ENCODE measurements at places on chromosomes 13 and 19.

DNA sequence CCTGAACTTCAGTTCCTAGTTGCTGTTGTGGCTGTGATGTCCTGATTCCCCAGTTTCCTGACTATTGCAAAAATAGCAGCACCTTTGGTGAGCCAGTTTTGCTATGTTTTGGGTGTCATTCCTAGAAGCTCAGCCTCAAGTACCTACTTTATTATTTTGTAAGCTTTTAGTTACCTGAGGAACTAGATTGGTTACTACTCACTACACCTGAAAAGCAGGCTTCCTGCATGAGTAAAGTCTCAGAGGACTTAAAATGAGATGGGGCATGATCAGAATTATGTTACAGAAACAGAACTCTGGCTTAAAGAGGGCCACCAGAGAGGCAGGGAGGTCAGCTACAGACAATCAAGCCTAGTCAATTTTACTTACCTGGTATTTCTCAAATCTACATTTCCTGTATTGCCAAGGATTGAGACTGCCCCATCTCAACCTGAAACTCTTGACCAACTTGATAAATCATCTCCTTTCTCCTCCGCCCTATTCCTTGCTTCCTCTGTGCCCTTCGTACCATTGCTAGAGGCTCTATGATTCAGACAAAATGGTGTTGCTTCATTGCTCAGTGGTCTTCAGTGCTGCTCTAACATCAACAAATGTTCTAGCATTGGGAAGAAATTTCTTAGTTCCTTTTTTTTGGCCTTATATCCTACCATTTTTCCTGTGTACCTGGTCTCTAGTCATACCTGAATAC lies 58.9 kb downstream of the RAP2A start:
- DNase-seq = no peak

- DNase-seq = no peak
Measured at GRCh38 chr19:27652796-27653195, 1560.2 kb downstream of the UQCRFS1 start.

GRCh38 chr13:35530147-35530546 lies 53.7 kb upstream of the MAB21L1 start:
- no peak for DNase-seq

GRCh38 chr19:4431808-4432674 lies 25.6 kb downstream of the UBXN6 start:
- no peak for DNase-seq

DNA sequence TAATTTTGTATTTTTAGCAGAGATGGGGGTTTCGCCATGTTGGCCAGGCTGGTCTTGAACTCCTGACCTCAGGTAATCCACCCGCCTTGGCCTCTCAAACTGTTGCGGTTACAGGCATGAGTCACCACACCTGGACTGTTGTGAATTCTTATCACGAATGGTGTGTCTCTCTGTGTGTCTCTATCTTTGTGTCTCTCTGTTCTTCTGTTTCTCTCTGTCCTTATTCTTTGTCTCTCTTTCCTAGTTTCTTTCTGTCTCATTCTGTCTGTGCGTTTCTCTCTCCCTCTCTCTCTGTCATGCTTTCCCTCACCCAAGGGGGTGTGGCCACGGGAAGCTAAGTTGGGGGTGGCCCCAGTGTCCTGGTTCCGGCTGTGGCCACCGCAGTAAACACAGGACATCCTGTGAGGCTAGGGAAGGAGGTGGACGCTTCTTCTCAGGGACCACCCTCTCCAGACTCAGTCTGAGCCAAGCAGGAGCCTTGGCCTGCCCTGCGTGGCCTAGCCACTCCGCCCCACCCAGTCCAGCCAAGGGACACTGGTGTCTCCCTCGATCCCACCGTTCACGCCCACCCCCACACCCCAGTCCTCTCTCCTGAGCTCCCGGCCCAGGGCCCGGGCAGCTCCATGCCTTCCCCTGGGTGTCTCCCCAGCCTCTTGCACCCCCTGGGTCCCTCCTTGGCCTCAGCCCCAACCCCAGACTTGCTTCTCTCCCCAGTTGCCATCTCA lies 3.9 kb upstream of the PRX start:
- DNase-seq = no peak

All from stimulated activated effector memory CD8-positive, alpha-beta T cell treated with anti-CD3 and anti-CD28 coated beads, Interleukin-12 subunit alpha, Interleukin-12 subunit beta, amount 100 ng/mL, for 72 hours (primary cell).